ENCODE measurements at places on chromosomes 16 and 17.

DNA sequence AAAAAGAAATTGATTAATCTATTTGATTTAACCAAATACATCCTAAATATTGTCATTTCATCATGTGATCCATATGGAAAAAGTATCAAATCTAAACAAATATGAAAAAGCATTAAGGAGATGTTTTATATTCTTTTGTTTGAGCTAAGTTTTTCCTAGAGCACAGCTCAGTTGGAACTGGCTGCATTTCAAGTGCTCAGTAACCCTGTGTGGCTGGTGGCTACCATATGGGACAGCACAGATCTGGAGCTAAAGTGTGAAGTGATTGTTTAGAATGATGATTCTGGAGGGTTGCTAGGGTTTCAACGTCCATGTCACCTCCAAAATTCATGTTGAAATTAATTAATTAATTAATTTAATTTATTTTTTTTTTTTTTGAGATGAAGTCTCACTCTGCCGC is 137.5 kb downstream of the XYLT1 start:
- DNase-seq: no peak

- no peak for DNase-seq
Observed at GRCh38 chr17:78973792-78974520, 5.8 kb downstream of the LGALS3BP start.

DNA sequence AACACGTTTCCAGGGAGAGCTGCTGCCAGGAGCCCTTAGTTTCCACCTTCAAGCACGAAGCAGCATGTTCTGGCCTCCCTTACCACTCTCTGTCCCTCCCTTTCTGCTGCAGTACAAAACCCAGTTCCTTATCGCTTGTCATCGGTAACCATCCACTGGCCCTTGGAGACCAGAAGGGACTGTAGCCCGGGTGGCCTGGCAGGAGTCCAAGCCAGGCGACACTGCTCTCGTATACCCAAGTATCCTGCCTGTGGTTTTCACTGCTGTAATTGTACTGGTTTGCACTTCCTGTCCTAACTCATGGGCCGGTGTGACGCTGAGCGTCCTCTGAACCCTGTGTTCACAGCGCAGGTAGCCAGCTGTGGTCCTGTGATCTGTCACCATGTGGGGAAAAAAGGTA is 81.1 kb downstream of the MAF start:
- no peak for DNase-seq

DNA sequence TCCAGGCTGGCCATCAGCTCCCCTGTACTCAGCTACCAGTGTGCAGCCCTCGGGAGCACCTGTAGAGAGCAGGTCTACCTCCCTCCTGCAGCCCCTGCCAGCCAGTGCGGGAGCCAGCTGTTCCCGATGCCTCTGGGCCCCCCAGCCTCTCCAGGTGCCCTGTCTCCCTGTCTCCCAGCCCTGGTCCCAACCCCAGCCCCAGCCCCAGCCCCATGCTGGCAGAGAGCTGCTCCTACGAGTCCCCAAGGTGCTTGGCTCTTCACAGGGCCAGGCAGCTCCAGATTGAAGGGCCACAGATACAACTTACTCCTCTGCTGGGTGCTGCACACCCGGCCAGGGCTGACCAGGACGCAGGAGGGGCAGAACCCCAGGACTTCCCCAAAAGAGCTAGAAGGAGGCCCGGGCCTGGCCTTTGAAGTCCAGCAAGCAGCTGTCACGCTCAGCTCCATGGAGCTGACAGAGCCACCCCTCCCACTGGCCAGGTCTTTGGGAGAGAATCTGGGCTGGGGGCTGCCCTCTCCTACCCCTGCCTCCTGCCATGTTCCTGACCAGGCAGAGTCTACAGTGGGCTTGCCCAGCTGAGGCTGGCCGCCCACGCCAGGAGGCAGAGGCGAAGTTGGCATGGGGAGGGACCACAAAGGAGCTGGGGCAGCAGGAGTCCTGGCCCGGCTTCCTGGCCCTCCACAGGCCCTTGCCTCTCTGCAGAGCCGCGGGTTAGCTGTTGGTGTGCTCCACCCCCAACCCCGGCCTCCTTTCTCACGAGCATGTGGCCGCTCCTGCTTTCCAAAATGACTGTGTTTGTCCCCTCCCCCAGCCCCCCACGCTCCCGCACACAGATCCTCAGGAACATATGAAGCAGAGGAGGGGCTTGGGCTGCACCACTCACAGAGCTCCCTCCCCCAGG is 9.5 kb upstream of the ADAM11 start:
- no peak for DNase-seq

Data from stimulated activated CD4-positive, alpha-beta T cell treated with anti-CD3 and anti-CD28 coated beads, Interleukin-4, amount 100 ng/mL, for 24 hours (primary cell).